ENCODE measurements at places on chromosomes 12 and 14.

DNA sequence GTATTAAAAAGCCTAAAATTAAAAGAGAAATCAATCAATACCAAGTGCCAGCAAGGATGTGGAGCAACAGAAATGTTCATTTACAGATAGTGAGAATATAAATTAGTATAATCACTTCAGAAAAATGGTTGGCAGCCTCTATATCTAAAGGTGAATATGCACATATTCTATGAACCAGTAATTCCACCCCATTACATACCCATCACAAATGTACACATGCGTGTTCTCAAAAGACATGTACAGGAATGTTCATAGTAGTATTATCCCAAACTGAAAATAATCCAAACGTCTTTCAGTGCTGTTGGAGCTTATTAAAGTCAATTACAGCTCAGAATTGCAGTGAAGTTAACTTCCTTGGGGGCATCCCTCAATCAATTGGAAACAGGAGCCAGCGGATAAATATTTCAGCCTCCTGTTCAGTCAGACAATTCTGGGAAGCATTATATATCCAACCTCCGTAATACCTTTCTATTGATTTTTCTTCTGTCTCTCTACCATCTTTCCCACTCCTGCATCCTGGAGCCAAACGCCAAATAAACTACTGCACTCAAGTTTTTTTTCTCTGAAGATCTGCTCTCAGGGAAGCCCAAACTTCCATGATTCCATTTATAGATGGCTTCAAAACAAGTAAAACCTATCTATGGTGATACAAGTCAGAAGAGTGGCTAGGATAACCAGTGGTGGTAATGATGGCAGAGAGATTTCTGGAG, 45.0 kb upstream of the OR5AU1 start:
- DNase-seq, result no peak

DNA sequence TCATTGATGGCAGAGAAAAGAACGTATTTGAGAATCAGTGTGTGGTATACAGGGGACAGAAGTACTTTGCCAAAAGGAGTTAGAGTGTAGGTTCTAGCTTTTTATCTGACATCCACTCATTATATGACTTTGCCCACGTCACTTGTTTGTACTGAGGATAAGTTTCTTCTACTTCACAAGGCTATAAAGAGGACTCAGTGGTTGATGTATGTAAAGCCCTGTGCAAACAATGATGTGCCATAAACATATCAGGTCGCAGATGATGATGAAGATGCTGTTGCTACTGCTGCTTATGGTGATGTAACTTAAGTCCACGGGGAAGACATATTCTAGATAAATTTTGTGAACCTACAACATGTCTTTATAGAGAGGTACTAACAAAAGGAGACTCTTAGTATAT, 66.3 kb downstream of the TRHDE start:
- no peak for DNase-seq

- no peak for DNase-seq
Measured at GRCh38 chr14:33999771-34000291, 49.0 kb upstream of the EGLN3 start.

DNA sequence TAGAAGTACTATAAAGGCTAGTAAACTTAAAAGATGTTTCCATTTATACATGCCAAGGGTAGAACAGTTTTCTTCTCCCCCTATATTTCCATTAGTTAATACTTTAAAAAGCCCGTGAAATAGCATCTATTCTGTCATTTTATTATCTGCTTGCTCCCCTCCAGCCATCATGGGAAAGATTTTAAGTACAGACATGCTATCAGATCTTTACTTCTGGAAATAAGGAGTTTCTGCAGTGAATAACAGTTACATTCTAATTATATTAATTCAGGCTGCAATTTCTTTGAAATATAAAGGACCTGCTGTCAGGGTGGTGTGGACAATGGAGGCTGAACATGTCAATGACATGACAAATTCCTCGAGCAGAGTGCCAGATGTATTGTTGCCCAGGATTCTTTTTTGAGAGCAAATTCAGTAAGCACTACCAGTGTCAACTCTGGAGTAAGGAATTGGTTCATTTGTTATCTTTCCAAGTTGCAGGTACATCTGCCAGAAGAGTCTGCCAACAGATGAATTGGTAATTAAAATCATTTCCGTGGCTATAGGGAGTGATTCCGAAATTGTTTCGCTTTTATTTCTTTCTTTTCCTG, 151.3 kb downstream of the BTG1 start:
- no peak for DNase-seq

DNA sequence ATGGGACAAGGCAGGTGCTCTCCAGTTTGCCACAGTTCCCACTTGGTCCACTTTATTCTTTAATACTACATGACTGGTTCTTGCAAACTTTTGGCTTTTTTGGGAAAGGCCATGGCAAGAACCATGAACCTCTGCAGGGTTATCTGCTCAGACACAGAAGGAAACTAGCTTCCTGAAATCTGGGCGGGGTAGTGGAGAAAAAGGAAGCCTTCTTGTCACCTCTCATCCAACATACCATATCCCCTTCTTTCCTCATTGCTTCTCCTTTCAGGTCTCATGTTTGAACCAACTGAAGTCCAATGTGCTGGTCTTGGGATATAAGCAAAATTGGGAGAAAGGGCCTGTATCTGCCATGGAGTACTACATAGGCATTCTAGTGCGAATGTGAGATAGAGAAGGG, 5.5 kb upstream of the KLHL33 start:
- no peak for DNase-seq

DNA sequence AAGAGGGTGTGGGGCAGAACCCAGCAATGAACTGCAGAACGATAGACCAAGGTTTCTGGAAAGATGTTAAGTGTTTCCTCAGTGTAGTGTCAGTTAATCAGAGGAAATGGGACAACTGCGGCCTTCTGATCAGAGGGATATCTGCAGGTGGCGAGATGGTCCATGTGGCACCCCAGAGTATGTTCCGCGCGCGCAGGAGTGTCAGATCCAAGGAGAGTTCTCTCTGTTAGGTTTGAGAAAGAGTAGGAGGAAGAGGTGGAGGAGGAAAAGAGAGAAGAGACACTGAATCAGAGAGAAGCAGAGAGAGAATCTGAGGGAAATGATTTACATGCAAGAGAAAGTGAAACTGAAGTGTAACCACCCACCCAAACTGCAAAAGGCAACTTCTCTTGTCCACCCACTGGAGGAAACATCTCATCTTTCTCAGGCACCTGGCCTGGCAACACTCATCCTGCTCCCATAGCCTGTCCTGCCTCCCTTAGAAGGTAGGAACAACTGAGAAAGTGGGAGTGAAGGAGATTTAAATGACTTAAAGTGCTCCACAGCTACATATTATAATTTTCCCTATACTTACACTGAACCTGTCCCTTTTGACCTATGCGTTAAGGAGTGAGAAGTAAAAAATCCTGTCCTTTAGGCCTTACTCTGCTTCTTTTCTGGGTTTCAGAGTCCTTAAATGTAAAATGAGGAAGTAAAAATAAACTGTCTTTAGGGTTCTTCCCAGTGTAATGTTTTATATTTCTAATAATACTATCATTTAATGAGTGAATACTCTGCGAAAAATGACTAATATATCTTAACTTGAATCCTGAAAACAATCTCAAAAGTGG, 6.8 kb upstream of the TESPA1 start:
- DNase-seq, result no peak

DNA sequence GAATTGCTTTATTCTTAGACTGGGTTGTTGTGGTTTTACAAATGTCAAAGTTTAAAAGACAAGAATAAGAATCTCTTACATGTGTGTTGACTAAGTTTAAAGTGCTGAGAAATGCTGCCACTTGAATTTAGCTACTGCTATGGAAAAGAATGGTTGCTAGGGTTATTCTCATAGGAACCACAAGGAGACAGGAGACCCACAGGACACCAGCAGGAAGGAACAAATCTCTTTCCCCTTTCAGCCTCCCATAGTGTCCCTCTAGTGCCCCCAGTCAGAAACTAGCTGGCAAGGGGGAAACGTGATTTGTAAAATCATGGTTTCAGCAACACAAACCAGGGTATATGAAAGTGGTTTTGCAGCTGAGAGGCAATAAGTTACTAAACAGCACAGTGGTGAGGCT, 102.7 kb downstream of the ST8SIA1 start:
- DNase-seq, result no peak

DNA sequence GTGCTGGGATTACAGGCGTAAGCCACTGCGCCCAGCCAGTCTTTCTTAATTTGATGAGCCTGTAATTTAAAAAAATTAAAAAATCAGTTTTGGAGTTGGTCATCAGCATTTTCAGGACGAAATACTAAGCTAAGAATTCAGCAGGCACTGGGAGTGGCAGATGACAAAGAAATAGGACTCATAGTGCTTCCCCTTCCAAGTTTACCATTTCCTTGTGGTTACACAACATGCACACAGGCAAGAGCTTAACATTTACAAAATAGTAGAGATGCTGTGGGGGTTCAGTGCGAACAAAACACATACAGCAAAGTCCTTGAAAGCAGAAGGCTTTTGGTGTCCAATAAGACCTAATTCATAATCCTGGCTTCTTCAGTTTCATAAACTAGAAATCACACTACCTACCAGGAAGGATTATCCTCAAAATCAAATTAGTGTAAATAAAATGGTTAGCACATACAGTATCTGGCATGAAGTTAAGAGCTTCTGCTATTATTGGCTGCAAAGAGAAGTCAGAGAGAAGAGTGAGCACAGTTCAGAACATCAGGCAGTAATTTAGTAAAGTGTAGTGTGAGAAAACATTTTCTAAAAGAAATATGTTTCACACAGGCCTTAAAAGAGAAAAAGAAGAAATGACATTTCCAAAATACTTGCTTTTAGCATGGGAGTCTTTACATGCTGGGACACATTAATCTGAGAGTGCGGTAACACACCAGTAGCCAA, 22.2 kb upstream of the KIF21A start:
- no peak for DNase-seq

GRCh38 chr14:84442521-84442920, 1087.4 kb upstream of the FLRT2 start:
- no peak for DNase-seq

GRCh38 chr12:96814200-96814599, 92.9 kb upstream of the NEDD1 start:
- no peak for DNase-seq

GRCh38 chr12:8664228-8664913, 1.7 kb upstream of the MFAP5 start:
- peak; percentile 92 for DNase-seq

- DNase-seq, result no peak
Measured at GRCh38 chr14:84181072-84181471, 1348.9 kb upstream of the FLRT2 start.

GRCh38 chr12:90407841-90408240, 547.1 kb downstream of the CCER1 start:
- DNase-seq, result no peak

- no peak for DNase-seq
Measured at GRCh38 chr12:95700316-95700785, 90.2 kb downstream of the NTN4 start.

GRCh38 chr12:131723532-131723931, 12.6 kb downstream of the SFSWAP start:
- DNase-seq, result no peak

DNA sequence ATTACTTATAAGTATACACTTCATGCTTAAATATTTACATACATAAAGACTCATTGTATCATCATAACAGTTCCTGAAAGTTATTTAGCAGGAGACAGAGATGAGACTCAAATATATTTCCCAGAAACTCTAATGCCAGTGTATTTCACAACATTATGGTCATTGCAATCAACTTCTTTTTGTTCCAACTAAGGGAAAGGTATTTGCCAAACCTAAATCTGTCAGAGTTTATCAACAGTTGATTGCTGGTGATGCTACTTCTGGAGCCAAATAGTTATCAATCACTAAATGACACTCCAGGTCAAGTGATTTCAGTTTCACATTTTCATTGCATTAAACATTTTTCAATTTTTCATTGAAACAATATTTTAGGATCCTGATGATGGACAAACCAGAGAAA, 72.1 kb upstream of the AVPR1A start:
- no peak for DNase-seq

- no peak for DNase-seq
Measured at GRCh38 chr12:19161216-19161615, 31.7 kb downstream of the PLEKHA5 start.

- DNase-seq, result no peak
Measured at GRCh38 chr14:44404599-44404998, 102.5 kb downstream of the FSCB start.

DNA sequence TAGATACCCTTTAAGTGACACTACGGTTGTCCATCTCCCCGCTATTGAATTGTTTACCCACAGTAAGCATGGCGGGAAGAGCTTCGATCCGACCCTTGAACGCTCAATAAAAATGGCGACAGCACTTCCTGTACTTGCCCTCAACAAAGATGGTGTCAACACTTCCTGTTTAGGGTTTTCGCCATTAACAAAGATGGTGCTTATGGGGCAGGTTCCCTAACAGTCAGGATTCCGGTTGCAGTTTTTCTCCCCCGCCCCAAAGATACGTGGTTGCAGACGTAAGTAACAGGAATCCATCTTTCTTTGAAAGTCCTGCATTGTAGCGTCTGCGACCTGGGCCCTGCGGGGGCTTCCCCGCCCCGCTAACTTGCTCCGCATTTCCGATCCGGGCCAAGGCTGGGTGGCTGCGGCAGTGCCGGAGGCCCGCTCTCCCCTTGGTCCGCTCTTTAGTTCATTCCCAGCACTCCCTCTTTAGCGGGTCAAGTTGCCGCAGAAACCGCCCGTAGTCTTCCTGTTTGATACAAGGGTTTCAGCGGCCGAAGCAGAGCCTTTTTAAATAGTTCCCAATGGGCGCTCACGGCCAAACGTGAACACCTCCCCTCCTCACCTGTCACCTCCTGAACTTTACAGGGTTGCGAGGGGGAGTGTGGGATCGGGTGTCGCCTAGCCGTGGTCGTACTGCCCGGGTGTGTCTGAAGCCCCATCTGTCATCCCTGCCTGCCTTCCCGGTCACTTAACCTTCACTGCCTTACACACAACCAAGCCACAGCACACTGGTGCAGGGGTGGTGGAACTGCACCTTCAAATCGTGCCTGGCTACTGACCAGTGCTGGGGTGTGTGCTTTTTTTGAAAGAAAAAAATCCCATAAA, at the start of gene CRADD:
Gene CRADD (plus strand): TSS at position 181 of the 870 bp plus-strand sequence.
- peak; percentile 94 for DNase-seq

DNA sequence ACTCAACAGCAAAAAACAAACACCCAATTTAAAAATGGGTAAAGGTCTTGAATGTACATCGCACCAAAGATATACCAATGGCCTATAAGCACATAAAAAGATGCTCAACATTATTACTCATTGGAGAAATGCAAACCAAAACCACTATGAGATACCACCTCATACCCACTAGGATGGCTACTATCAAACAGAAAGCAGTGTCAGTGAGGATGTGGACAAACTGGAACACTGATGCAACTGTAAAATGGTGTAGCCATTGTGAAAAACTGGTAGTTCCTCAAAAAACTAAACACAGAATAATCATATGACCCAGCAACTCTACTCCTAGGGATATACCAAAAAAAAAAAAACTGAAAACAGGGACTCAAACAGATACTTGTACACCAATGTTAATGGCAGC, 49.3 kb downstream of the CDK17 start:
- DNase-seq, result no peak

Data from right hindlimb (tissue), 1 donor.